Activated CD4-positive, alpha-beta T cell treated with anti-CD3 and anti-CD28 coated beads, Interleukin-2, amount 10 ng/mL, durations not matched to agents 7 days and 5 days (primary cell): ENCODE measurements at places on chromosomes 6 and 20. TPM values are rescaled to one million over a fixed set of nuclear protein-coding genes. Genes with fewer than 3 reads are reported as not detected.
A peak's percentile ranks its signal among the peaks of the same experiment; 100 is the strongest.

The FAM209B gene
- 1.9 TPM for total RNA-seq

GRCh38 chr6:79687759-79688158 lies 56.6 kb downstream of the SH3BGRL2 start:
- DNase-seq, result no peak

GRCh38 chr20:62405108-62405980 lies 1.7 kb downstream of the CABLES2 start:
- no peak for DNase-seq

DNA sequence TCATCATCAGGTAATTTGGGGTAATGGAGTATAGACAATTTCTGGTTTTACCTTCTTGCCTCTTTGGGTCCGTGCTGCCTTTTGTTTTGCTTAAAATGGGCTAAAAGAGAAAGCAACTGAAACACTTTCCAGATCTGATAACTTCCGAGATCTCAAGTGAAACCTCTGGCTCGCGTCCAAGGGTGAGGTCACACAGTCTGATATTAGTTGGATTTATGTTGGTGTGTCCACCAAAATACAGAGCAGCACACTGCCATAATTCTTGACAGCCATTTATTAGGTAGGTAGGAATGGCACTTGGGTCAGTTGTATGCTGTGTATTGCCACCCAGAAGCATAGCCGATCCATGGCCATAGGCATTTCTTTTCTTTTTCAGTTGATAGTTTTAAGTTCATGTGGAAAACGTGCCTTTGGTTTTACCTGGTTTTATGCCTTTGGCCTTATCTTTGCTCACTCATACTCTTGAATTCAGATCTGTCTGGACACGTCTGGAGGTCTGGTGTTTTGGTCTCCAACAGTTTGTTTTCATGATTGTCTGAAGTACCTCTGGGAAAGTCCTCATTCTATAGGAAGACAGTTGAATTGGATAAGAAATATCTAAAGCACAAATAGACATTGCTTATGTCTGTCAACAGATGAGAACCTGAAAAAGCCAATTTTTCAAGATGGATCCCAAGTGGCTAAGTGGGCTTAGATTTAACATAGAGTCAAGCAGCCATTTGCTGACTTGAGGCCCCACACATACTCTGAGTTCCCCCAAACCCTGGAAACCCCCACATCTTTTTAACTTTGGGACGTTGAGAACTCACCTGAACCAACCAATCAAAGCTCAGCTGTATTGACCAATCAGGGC lies 320.8 kb downstream of the SOX4 start:
- peak; percentile 67 for DNase-seq

The RNF5 gene
- total RNA-seq, result 39.8 TPM

DNA sequence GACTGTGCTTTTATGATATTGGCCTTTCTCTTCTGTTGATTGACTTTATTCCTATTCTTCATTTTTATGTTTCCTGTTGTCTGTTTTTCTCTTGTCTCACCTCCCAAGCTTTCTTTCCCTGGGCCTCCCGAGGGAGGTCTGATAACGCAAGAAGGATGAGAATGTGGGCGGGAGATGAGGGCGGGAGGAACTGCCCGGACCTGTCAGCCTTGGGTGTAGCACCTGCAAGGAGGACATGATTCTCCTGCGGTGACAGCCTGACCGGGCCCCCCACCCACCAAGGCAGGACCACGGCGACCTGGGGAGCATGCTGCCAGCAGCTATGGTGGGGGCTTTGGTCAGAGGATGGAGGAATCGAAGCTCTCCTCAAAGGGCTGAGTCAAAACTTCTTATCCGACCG lies 86.9 kb downstream of the PLEKHG1 start:
- DNase-seq, result no peak

The OSER1 gene
- 23.7 TPM for total RNA-seq
